ENCODE measurements at places on chromosomes 2 and 18. TPM values are rescaled to one million over a fixed set of nuclear protein-coding genes. Genes with fewer than 3 reads are reported as not detected.

GRCh38 chr18:79639072-79639829 is 40.4 kb upstream of the CTDP1 start:
- DNase-seq = no peak

HRH4 gene
- total RNA-seq = under 0.01 TPM

TUBB8B gene
- not detected for total RNA-seq

- DNase-seq = no peak
Observed at GRCh38 chr2:59791004-59791618, 762.3 kb downstream of the BCL11A start.

DNA sequence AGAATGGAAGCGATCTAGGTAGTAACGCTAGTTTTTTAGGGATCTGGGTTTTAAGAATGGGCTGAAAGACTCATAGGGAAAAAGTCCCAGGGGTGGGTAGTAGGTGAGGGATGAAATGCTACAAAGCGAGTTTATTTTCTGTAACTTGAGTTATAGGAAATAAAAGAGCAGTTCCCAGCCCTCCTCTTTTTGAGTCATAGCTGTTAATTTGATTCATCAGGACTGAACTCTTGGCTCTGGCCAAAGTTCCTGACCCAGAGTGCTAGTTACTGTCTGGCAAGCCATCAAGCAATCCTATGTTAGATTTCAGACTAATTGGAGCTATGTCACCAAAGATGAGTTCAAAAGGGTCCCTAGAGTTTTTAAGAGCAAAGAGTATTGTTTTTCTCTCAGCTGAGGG is 17.4 kb upstream of the NOSTRIN start:
- DNase-seq = no peak

UGT1A5 gene
- not detected for total RNA-seq

ELAC1 gene
- 8.3 TPM for total RNA-seq

FBXO15 gene
- total RNA-seq = 0.49 TPM

All from fibroblast of the aortic adventitia (primary cell).